ENCODE measurements at places on chromosomes 1 and 21. TPM values are rescaled to one million over a fixed set of nuclear protein-coding genes. Genes with fewer than 3 reads are reported as not detected.

The PFDN2 gene
- total RNA-seq = 128 TPM

The TNFRSF18 gene
- 0.35 TPM for total RNA-seq

The GPX7 gene
- total RNA-seq = not detected

The MAP3K21 gene
- 11.3 TPM for total RNA-seq

The WDR64 gene
- not detected for total RNA-seq

The DIO1 gene
- not detected for total RNA-seq

The SPRR2G gene
- total RNA-seq = not detected

The GJB3 gene
- total RNA-seq = 9.5 TPM

The OR2M3 gene
- not detected for total RNA-seq

The TMEM50B gene
- 8.6 TPM for total RNA-seq

The C1orf116 gene
- total RNA-seq = 5.8 TPM

The CSF3R gene
- total RNA-seq = not detected

The MTARC2 gene
- 13.5 TPM for total RNA-seq

The GJA9 gene
- not detected for total RNA-seq

The ADAMTSL4 gene
- 4.8 TPM for total RNA-seq

The UTS2 gene
- not detected for total RNA-seq

The AMY2A gene
- not detected for total RNA-seq

The SLC35F3 gene
- total RNA-seq = 5.4 TPM

The KRTAP13-2 gene
- total RNA-seq = not detected

The SPRR2B gene
- total RNA-seq = not detected

The RNF186 gene
- total RNA-seq = not detected

The NBL1 gene
- total RNA-seq = 36.5 TPM

The IGSF5 gene
- not detected for total RNA-seq

The DAB1 gene
- total RNA-seq = not detected

The RGS16 gene
- 0.25 TPM for total RNA-seq

The OR6N1 gene
- not detected for total RNA-seq

The GBP6 gene
- total RNA-seq = not detected

The RHEX gene
- not detected for total RNA-seq

The IL20 gene
- not detected for total RNA-seq

The TEX38 gene
- not detected for total RNA-seq

The PCBP3 gene
- total RNA-seq = 2.1 TPM

The MSH4 gene
- not detected for total RNA-seq

The SH2D1B gene
- 0.18 TPM for total RNA-seq

The LDLRAD1 gene
- not detected for total RNA-seq

The RRP1 gene
- total RNA-seq = 38.7 TPM

The EXTL2 gene
- total RNA-seq = 10.1 TPM

The TCHHL1 gene
- not detected for total RNA-seq
